CD4-positive, alpha-beta T cell (primary cell): ENCODE measurements at places on chromosomes 7 and 10. TPM values are rescaled to one million over a fixed set of nuclear protein-coding genes. Genes with fewer than 3 reads are reported as not detected.

PAPSS2 gene
- total RNA-seq: not detected

DNAJC12 gene
- total RNA-seq: not detected

CLEC5A gene
- not detected for total RNA-seq

TAS2R41 gene
- total RNA-seq: 0.73 TPM

CLCN1 gene
- total RNA-seq: not detected

DEPP1 gene
- not detected for total RNA-seq

SOSTDC1 gene
- total RNA-seq: not detected

C10orf67 gene
- total RNA-seq: not detected

GRCh38 chr7:117780832-117781231 lies 92.4 kb downstream of the CTTNBP2 start:
- no peaks in the 10 kb centered on the region for H3K4me1 ChIP-seq
- no peaks in the 10 kb centered on the region for H3K36me3 ChIP-seq
- H3K27ac ChIP-seq: no peak overlapping the region
- no peak for DNase-seq
- H3K4me3 ChIP-seq: no peak overlapping the region

GRCh38 chr7:128014811-128015210 lies 16.4 kb downstream of the LRRC4 start:
- H3K27me3 ChIP-seq: no peaks in the 10 kb centered on the region
- no peak overlapping the region for H3K27ac ChIP-seq
- DNase-seq: no peak
- H3K4me1 ChIP-seq: no peaks in the 10 kb centered on the region
- no peak overlapping the region for H3K4me3 ChIP-seq
- peaks cover 27% of the 10 kb centered on the region for H3K36me3 ChIP-seq

GRCh38 chr7:139648941-139649425 lies 125.5 kb downstream of the CLEC2L start:
- no peak for DNase-seq
- H3K4me1 ChIP-seq: peaks cover 59% of the 10 kb centered on the region
- H3K4me3 ChIP-seq: peak overlapping the region; percentile 11
- peak overlapping the region; percentile 14 for H3K27ac ChIP-seq

GRCh38 chr7:133501771-133502170 lies 248.9 kb downstream of the EXOC4 start:
- no peak overlapping the region for H3K4me3 ChIP-seq
- H3K27me3 ChIP-seq: no peaks in the 10 kb centered on the region
- no peak for DNase-seq

DNA sequence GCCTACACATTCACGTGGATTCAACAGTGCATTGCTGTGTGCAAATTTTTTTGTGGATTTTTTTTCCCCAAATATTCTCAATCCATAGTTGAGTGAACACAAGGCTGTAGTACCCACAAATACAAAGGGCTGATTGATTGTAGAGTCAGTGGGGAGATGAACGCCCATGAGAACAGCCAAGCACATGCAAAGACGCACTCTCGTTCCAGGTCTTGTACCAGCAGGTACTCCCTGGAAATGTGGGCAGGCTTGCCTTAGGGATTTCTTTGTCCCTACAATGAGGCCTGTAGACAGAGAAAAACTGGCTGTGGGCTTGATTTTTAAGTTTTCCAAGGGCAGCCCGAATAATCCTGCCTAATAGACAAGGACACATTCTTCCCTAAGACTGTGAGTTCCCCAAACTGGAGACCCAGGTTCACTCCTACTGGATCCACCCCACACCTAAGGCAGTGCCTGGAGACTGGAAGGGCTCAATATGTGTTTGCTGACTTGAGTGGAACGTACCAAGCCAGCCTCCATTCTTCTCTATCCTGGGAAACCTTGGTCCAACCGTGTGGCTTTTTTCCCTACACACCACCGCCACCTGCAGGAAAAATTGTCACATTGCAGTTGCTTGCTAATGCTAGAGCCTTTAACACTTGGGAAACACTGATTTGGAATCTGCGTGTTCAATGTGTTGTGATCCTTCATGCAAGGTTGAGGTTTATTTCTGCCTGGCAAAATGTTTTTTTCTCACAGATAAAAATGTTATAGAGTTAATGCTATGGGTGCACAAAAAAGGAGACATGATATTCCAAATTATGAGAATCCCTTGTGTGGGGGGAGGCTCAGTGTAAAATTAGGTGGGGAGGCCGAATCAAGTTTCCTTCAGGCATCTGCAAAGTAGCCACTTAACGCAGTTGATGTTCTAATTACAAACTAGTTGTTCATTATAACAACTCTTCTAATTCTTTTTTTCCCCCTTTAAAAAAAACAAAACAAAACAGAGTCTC lies 49.3 kb downstream of the PPP1R17 start:
- no peak overlapping the region for H3K27ac ChIP-seq
- no peaks in the 10 kb centered on the region for H3K27me3 ChIP-seq
- H3K4me1 ChIP-seq: no peaks in the 10 kb centered on the region

- H3K27ac ChIP-seq: no peak overlapping the region
- no peaks in the 10 kb centered on the region for H3K36me3 ChIP-seq
- H3K4me1 ChIP-seq: no peaks in the 10 kb centered on the region
Observed at GRCh38 chr7:88789480-88790064, 6.0 kb downstream of the TEX47 start.

DNA sequence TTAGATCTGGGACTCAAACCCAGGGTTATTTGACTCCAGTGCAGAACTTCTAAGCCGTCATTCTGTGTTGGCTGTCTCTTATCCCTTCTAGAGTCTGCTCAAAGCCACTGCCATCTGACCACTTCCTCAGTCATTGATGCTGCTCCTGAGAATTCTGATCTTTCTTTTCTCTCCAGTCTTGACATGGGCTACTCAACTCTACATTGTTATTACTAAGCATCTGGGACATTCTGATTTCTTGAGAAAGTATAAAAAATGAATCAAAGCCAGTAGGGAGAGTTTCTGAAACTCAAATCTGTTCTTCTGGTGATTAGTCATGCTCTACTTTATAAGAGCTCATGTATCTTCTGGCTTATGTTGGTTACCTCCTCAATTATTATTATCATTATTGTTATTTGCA lies 48.7 kb downstream of the ANK3 start:
- H3K4me3 ChIP-seq: no peak overlapping the region
- no peaks in the 10 kb centered on the region for H3K4me1 ChIP-seq
- no peaks in the 10 kb centered on the region for H3K27me3 ChIP-seq
- no peak overlapping the region for H3K27ac ChIP-seq

DNA sequence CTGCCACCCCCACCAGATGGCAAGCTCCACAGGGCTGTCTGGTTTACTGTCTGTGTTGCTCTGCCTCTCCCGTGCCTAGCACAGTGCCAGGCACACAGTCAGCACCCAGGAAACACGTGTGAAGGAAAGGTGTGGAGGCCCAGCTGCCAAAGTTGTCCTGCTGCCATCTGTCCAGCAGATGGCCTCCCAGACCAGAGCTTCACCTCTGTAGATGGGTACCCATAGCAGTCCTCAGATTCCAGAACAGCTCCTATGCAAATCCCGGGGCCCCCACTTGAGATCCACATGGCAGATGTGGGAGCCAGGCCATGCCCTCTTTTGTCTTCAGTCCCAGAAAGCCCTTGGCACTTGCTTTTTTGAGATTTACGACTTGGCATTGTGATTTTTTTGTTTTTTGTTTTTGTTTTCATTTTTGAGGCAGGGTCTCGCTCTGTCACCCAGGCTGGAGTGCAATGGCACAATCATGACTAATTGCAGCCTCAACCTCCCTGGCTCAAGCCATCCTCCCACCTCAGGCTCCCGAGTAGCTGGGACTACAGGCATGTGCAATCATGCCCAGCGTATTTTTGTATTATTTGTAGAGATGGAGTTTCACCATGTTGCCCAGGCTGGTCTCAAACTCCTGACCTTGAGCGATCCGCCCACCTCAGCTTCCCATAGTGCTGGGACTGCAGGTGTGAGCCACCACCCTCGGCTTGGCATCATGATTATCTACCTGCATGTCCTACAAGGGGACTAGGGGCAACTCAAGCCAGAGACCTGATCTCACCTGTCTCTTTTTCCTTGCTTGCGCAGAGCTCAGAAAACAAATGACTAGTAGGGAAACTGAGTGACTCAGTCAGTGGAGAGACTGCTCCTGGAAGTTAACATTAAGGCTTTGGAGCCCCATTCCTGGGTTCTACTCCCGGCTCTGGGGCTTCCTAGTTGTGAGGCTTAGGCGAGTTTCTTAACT lies 16.9 kb upstream of the PALD1 start:
- H3K4me3 ChIP-seq: no peak overlapping the region
- peaks cover 34% of the 10 kb centered on the region for H3K27me3 ChIP-seq
- H3K27ac ChIP-seq: no peak overlapping the region
- H3K36me3 ChIP-seq: no peaks in the 10 kb centered on the region

- no peak overlapping the region for H3K27ac ChIP-seq
- no peak overlapping the region for H3K4me3 ChIP-seq
- H3K36me3 ChIP-seq: no peaks in the 10 kb centered on the region
- peaks cover 21% of the 10 kb centered on the region for H3K27me3 ChIP-seq
- H3K4me1 ChIP-seq: peaks cover 13% of the 10 kb centered on the region
Observed at GRCh38 chr7:129184981-129185670, 3.3 kb upstream of the SMO start.

DNA sequence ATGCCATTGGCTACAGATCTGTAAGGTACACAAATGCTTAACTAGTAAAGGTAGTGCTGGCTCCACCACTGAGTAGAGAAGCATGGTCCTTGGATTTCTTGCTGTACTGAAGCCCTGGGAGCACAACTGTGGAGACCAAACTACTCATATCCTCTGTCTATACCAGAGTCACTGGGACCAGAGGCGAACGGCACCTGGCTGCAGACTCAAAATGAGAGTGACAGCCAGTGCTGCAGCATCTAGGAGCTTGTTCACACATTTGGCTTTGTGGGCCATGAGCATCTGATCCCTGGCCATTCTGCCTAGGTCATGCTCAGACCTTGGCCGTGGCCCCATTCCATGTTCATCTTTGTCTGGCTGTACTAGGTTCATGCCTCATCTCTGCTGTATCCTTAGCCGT lies 31.9 kb downstream of the LRRC18 start:
- H3K4me1 ChIP-seq: no peaks in the 10 kb centered on the region
- H3K27ac ChIP-seq: no peak overlapping the region
- no peak overlapping the region for H3K4me3 ChIP-seq
- H3K36me3 ChIP-seq: no peaks in the 10 kb centered on the region
- no peaks in the 10 kb centered on the region for H3K27me3 ChIP-seq
- no peak for DNase-seq

DNA sequence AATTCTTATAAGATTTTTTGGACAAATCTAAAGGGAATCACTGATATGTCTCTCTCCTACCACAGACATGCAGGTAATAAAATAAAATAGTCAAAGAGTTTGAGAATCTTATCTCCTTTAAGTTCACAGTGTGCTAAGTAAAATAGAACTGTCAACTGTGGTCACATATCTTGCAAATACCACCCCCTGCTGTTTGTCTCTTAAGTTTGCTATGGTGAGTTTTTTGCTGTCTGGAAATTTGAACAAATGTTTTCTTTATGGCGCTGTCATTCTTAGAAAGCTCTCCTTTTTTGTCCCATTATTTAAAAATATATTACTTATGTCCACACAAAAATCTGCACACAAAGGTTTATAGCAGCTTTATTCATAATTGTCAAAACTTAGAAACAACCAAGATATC lies 19.6 kb downstream of the GIMAP5 start:
- no peak overlapping the region for H3K27ac ChIP-seq
- no peaks in the 10 kb centered on the region for H3K36me3 ChIP-seq
- H3K4me3 ChIP-seq: no peak overlapping the region
- no peaks in the 10 kb centered on the region for H3K27me3 ChIP-seq
- H3K4me1 ChIP-seq: peaks cover 44% of the 10 kb centered on the region

DNA sequence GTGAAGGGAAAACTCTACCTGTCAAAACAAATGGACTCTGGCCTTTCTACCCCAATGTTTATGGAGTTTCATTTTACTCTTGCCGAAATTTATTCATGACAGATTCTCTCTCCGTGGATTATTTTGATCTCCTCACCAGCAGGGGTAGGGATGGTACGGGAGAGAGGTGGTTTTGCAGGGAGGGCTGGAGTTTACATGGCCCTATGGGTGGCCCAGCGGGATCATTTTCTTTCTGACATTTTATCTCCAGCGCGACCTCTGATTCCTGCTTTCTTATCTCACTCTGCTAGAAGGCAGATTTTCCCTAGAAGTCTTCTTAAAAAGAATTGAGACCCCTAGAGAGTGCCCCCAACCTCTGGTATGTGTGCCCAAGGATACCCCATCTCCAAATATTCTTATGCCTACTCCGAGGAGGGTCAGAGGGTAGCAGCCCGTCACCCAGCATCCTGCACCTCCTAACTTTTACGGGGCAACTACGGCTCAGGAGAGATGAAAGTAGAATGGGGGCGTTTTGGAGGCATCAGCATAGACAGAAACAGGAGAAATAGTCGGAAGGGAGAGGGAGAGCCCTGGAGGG lies 10.1 kb upstream of the GATA3 start:
- H3K4me3 ChIP-seq: no peak overlapping the region
- H3K27me3 ChIP-seq: peaks cover 99% of the 10 kb centered on the region
- peaks cover 77% of the 10 kb centered on the region for H3K4me1 ChIP-seq
- H3K27ac ChIP-seq: no peak overlapping the region
- no peak for DNase-seq

GRCh38 chr10:122632031-122632430 lies 67.6 kb downstream of the C10orf120 start:
- no peak overlapping the region for H3K4me3 ChIP-seq
- no peaks in the 10 kb centered on the region for H3K4me1 ChIP-seq
- peaks cover 2% of the 10 kb centered on the region for H3K27me3 ChIP-seq
- H3K27ac ChIP-seq: no peak overlapping the region
- H3K36me3 ChIP-seq: no peaks in the 10 kb centered on the region
- no peak for DNase-seq

GRCh38 chr10:101690461-101690860 lies 4.5 kb downstream of the FBXW4 start:
- no peak for DNase-seq
- peaks cover 25% of the 10 kb centered on the region for H3K4me1 ChIP-seq

DNA sequence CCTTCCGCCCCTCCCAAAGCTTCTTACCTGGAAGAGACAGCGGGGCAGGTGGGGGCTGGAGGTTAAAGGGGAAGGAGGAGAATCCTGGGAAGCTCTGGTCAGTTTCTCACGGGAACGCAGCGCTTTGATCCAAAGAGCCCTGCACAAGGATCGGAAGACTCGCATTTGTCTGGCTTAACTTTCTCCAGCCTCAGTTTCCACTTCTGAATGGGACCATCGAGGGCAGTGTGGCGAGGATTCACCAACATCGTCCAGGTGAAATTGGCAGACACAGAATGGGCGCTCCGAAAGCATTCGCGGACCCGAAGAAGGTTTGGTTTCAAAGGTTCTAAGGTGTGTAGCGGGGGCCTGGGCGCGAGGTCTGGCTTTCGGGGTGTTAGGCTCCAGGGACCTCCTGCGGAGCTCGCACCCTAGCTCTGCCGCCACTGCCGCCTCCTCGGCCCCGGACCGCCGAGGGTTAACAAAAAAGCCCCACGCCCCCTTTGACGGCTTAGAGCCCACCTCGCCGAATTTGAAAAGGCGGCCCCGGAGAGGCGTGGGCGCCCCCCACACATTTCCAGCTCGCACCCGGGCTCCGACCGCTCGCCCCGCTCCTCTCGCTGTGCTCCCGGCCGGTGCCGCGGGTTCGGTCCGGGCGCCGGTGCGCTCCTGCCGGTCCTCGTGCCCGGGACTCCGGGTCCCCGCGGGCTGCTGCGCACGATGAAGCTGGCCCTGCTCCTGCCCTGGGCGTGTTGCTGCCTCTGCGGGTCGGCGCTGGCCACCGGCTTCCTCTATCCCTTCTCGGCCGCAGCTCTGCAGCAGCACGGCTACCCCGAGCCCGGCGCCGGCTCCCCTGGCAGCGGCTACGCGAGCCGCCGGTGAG lies at the start of gene COL26A1:
COL26A1 (plus strand) TSS at position 542 of the 862 bp plus-strand sequence; CDS start at position 700, 158 bp downstream.
- DNase-seq: no peak
- peak within 1 kb of the TSS; percentile 48 for H3K4me3 ChIP-seq
- peaks cover 12% of the 10 kb centered on the region for H3K27me3 ChIP-seq
- no peaks in the 10 kb centered on the region for H3K36me3 ChIP-seq

- no peaks in the 10 kb centered on the region for H3K36me3 ChIP-seq
- no peak for DNase-seq
- H3K4me3 ChIP-seq: no peak overlapping the region
- no peak overlapping the region for H3K27ac ChIP-seq
- no peaks in the 10 kb centered on the region for H3K27me3 ChIP-seq
Observed at GRCh38 chr10:112362833-112363232, 11.1 kb upstream of the ACSL5 start.
